ENCODE measurements at places on chromosomes 1 and 21.

DNA sequence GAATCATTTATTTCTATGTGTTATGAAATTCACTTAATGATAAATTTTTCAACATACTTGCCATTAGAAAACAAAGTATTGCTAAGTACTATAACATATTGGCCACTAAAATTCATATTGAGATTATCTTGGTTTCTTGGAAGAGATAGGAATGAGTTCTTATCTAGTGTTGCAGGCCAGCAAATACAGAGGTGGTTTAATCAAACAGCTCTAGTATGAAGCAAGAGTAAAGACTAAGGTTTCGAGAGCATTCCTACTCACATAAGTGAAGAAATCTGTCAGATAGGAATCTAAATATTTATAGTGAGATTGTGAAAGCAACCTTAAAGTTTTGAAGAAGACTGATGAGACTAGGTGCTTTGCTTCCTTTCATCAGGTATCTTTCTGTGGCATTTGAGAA, 37.9 kb upstream of the FOXE3 start:
- DNase-seq: no peak

DNA sequence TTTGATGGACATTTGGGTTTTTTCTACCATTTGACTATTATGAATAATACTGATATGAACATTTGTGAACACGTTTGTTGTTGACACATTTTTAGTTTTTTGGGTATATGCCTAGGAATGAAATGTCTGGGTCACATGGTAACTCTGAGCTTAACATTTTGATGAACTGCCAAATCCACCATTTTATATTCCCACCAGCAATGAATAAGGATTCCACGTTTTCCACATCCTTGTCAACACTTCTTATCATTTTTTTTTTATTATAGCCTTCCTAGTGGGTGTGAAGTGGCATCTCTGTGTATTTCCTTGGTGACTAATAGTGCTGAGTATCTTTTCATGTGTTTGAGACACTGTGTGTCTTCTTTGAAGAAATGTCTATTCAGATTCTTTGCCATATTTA, 67.6 kb downstream of the RASAL2 start:
- no peak for DNase-seq

DNA sequence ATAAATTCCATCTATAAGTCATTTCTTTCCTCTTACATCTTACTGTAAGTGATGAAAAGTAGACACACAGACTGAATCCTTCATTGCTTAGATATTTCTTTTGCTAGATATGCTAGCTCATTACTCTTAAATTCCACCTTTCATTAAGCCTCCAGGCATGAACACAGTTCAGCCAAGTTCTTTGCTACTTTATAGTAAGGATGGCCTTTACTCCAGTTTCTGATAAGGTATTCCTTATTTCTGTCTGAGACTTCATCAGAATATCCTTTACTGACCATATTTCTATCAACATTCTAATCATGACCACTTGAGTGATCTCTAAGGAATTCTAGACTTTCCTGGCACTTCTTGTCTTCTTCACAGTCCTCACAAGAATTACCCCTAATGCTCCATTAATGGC, 191.7 kb upstream of the KCTD3 start:
- no peak for DNase-seq

DNA sequence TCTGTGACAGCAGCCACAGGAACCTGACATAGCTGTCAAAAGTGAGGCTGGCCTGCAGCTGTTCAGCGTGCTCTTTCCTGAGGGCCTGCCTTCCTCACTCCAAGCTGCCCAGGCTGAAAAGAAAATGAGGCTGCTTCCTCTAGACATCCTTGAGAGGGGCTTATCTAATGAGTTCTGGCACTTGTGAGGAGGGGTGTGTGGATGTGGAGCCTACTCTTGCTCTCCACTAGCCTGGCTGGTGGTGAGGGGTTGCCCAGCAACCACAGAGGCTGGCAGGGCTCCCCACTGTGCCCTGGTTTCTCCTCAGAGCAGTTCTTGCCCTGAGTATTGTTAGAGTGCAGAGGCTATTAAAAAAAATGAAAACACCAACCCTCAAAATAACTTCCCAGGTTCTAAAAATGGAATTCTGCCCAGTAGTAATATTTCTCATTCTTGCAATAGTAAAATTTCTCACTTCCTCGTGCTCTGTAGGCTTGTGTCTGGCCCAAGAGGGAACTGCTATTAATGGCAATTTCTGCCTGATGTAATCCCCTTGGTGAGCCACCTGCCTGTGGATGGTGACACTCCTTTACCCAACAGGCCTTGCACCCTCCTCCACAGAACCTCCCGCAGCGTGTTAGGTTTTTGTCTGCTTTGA, 52.6 kb upstream of the EPS8L3 start:
- DNase-seq: no peak

DNA sequence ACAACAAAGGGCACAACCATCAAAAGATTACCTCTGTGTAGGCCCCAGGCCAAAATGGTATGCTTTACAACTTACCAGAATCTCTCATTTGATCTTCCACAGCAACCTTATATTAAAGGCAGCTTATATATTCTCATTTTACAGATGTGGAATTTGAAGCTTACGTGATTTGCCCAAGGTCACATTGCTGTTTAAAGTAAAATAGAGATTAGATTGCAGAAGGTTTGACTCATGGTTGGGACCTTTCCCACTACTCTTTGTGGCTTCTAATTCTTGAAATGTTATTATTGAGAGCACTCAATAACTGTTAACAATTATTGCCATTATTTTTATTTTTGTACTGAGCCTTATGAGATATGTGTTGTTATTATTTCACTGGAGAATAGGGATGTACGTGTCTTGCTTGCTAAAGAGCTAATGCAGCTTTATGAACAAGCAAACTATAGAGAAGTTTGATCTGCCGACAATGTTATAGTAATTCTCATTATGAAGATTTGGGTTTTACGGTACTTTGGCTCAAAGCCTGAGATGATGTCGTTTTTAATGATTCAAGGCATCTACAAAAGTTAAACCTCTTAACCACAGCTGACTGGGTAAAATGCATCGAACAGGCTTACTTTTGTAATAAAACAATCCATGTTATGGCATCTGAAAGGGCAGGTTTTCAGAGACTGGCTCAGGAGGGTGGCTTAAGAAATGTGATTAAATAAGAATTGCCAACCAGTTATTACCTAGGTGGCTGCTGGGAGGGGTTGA, 43.3 kb upstream of the TSNAX start:
- no peak for DNase-seq

GRCh38 chr1:10851024-10852013, 54.9 kb upstream of the CASZ1 start:
- no peak for DNase-seq

DNA sequence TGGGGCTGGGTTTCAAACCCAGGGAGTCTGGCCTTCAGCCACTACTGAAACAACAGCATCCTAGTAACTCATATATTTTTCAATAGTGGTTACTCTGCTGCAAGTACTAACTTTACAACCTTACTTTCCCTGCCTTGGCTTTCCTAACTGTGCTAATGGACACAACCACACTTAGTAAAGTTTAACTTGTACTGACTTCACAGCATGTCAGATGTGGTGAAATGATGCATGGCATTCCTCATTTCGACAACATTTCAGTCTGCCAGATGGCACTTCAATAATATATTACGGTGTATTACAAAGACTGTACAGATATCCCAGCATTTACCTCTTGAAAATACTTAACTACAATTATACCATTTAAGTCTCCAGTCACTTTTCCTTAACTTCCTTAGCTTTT, 27.8 kb downstream of the LRRC7 start:
- DNase-seq: no peak

DNA sequence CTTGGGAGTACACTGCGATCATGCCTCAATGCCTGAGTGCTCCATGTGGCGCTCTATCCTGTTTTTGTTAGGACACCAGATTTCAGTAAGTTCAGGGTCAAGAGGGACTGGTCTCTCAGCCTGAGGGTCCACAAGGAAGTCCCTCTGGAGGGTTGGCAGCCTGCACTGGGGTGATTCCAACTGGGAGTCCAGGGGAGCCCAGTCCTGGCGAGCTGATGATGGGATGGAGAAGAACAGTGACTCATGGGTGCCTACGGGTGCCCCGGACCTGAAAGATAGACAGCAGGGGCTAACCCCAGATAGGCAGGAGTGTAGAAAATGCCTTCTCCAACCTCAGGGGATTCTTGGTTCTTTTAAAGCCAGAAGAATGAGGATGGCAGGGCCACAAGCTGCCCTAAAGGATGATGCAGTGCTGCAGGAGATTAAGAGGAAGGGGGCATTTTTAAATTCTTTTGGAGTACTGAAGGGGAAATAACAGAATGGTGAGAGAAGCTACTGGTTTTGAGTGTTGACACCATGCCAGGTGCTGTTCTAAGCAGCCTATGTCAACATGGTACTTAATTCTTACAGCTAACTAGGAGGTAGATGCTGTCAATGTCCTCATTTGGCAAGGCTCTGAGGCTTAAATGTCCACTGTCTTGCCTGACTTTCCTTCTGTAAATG, 68.4 kb upstream of the TLR5 start:
- DNase-seq: no peak

- DNase-seq: no peak
Observed at GRCh38 chr1:112992780-112993179, 36.8 kb upstream of the SLC16A1 start.

- DNase-seq: no peak
Observed at GRCh38 chr1:113871597-113872113, at the start of gene PTPN22. TSS of gene PTPN22 (minus strand) at chr1:113871712.

GRCh38 chr21:16117851-16118590, 388.2 kb downstream of the USP25 start:
- DNase-seq: no peak

DNA sequence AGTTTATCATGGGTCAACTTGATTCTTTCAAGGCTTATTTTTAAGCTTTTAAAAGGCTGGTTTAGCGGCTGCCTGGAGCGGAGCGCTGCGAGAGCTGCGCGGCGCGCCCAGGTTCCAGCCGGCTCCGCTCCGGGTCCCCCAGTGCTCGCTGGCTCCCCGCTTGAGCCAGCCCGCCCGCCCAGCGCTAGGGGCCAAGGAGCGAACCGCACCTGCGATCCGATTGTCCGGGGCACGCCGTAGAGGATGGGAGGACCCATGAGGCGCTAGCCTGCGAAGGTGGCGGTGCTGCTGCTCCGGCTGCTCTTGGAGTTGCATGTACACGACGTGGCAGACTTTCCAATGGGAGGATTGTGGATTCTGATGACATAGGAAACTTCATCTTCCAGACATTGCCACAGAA, 9.9 kb upstream of the CFHR4 start:
- no peak for DNase-seq

GRCh38 chr21:37071561-37072273, 1.2 kb downstream of the PIGP start:
- DNase-seq: no peak

GRCh38 chr1:240866724-240867123, 254.8 kb upstream of the GREM2 start:
- no peak for DNase-seq

DNA sequence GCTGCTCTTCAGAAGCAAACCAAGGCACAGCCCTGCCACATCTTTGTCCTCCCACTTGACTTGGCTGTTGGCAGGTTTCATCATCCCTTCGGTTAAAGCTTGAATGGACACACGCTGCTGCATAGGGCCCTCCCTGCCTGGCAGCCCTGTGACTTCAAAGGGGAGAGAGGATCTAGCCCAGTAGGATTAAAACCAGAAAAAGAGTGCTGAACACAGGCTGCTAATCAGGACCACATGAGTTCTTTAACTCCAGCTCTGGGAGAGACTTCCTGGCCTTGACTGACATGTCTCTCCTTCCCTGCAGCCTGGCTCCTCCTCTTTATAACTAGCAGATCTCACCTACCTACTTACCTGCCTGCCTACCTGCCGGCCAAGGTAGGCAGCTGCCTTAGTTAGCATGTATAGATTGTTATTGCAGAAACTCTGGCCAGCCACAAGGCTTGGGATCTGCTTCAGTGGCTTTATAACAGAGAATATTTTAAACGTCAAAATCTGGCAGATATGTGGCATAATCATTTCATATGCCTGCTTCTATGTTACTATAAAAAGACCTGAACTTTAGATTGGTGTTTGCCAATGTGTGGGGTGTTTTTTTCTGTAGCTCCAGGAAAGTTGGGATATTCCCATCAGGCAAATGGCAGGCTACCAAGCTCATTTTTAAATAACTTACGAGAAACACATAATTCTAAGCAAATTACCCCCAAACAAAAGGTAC, 49.4 kb downstream of the ERG start:
- DNase-seq: no peak

DNA sequence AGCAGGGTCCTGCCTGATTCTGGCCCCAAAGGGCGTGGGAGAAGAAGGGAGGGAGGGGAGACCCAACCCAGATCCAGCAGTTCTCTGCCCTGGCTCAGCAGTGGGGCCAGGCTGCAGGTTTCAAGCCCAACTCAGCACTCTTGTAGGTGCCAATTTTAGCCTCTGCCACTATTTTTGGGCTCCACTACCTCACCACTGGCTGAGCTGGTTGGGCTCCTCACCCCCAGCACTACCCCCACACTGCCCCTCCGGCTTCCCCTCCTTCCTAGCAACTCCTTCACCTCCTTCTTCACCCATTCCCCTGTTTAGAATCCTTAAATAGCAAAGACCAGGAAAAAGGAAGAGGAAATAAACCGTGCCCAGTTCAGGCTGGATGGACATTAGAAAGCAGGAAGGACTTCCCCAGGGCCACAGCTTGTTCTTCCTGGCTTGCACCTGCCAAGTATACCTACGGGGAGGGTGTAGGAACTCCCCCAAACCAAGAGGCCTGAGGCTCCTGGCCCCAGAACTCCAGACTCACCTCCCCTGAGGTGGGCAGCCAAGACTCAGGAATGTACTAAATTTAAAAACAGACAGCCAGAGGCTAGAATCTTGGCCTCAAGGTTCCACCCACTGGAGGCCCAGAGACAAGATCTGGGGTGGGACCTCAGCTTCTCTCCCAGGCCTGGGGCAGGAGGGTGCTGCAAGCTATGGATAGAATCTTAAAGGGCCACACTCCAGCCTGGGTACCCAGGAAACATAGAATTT, 1.4 kb upstream of the ARHGEF2 start:
- DNase-seq: no peak

- no peak for DNase-seq
Observed at GRCh38 chr1:214296860-214297745, 16.1 kb downstream of the SMYD2 start.

DNA sequence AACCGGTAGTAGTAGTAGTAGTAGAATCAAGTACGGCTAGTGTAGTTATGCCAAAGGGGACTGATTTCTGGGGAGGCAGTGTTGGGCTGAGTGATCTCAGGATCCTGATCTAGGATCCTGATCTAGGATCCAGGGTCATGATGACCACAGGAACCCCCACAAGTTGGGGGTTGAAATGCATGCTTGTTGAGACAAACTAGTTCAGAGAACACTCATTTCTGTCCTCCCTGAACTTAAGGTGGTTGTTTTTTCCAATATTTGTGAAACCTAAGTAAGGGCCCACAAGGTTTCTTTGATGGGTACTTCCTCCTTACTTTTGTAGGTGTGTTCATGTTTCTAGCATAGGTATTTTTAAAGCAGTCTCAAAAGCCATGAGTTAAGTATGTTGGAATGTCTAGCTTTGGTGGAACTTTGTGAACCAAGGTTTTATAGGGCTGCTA, 33.9 kb upstream of the PDC start:
- no peak for DNase-seq

- DNase-seq: no peak
Observed at GRCh38 chr1:21283524-21283923, 6.7 kb downstream of the ECE1 start.

- no peak for DNase-seq
Observed at GRCh38 chr21:41227357-41228005, 59.5 kb downstream of the BACE2 start.

- no peak for DNase-seq
Observed at GRCh38 chr1:35178874-35179380, 14.0 kb downstream of the SFPQ start.

Measured in COLO829 (cell line).